Amygdala (tissue), 56 donors: ENCODE measurements at places on chromosomes 4 and X.

DNA sequence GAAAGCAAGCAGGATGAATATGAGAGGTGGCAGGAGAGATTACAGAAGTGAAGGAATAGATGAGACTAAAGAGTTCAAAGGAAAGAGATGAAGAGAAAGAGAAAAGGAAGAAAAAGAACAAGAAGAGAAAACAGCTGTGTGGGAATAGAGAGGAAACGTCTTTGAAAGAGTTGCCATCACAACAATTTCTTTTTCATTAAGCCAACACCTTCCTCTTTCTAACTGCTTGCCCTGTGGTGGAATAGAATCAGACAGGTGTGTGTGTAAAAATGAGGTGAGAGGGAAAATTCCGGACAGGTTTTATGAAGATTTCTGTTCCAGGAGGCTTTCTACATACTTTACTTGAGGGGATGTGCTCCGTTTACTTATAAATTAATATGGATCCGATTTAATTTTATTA lies 28.8 kb downstream of the DTHD1 start:
- DNase-seq = no peak

DNA sequence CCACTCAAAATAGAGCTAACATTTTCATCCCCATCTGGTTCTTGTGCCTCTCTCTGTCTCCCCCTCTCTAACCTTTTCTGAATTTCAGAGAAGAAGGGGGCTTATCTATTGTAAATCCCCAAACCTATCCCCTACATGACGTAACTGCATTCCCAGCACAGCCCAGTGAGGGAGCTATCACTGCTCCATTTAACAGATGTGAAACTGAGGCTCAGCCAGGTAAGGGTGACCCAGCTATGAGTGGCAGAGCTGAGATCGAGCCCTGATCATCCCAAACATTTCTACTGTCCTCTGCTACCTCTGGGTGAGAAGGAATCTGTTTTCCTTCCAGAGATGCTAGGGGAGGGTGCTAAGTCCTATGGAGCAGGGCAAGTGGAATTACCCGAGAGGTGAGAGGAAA lies 107.5 kb downstream of the SLC2A9 start:
- no peak for DNase-seq

DNA sequence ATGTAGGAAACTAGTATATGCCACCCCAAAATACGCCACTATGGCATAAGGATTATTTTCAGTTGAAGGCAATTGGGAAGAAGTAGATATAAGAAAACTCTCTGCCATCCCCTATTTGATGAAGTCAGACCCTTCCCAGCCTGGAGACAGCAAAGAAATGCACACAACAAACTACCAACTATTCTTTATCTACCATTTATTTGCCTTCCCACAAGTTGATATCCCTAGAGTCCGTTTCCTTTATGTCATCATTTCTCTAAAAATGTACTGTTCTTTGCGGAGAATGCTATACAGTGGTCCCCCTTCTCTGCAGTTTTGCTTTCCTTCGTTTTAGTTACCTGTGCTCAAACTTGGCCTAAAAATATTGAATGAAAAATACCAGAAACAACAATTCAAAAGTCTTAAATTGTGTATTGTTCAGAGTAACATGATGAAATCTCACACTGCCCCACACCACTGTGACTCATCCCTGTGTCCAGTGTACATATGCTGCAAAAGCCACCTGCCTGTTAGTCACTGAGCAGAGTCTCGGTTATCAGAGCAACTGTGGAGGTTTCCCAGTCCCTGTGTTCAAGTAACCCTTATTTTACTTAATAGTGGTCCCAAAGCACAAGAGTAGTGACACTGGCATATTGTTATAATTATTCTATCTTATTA lies 152.3 kb downstream of the WDFY3 start:
- DNase-seq = no peak

DNA sequence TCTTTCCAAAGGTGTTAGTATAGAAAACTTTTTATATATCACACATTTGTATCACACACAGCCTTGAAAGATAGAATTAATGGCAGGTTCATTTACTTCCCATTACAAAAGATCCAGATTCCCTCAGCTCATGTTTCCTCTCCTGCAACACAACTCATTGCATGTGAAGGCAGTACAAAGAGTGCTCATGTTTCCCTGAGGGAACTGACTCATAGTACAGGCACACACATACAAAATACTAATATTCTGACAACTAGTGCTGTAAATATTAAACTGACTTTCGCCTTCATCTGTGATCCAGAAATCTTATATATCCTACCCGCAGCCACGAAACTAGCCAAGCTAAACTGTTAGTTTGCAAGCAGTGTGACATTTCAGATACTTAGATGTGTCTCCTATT lies 819.8 kb upstream of the PCDH7 start:
- no peak for DNase-seq

- no peak for DNase-seq
Measured at GRCh38 chr4:16967722-16968121, 69.3 kb upstream of the LDB2 start.

DNA sequence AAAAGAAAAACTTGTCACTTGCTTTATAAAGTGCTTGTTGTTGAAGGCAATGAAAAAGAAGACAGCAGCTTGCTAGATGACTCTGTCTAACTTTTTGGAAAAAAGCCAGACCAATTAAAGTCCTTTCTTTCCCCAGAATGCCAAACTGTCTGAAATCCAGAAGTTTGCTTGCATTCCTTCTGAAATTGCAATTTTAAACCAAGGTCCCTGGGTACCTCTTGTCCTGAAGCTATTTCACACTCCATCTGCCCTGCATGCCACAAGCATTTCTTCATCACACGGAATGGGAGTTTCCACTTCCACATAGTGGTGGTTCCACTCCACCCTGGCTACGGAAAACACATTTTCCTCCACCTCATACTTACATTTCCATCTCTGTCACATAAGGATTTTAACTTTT lies 101.0 kb downstream of the PAPSS1 start:
- DNase-seq = no peak

DNA sequence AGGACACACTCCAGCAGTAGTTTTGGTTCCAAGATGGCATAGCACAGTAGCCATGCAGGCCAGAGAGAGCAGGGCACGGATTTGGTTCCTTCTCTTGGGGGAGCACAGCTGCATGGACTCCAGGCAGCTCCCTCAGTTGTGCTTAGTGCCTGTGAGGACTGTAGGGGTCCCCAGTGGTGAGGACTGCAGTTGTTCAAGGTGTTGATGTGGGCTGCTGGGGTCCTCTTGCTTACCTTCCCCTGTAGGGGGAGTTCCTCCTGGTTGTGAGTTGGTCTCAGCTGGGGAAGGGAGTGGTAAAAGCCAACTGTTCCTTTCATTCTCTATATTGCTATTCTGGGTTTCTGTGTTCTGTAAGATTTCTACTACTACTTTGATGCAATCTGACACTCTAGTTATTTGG lies 606.5 kb downstream of the MAGEB5 start:
- no peak for DNase-seq

- no peak for DNase-seq
Measured at GRCh38 chr4:105936901-105937300, 41.6 kb downstream of the NPNT start.

GRCh38 chrX:19017271-19017670 lies 33.4 kb upstream of the PHKA2 start:
- no peak for DNase-seq

- no peak for DNase-seq
Measured at GRCh38 chr4:57437649-57438048, 327.5 kb upstream of the IGFBP7 start.

GRCh38 chr4:121693886-121694285 lies 2.9 kb downstream of the ANXA5 start:
- DNase-seq = no peak

DNA sequence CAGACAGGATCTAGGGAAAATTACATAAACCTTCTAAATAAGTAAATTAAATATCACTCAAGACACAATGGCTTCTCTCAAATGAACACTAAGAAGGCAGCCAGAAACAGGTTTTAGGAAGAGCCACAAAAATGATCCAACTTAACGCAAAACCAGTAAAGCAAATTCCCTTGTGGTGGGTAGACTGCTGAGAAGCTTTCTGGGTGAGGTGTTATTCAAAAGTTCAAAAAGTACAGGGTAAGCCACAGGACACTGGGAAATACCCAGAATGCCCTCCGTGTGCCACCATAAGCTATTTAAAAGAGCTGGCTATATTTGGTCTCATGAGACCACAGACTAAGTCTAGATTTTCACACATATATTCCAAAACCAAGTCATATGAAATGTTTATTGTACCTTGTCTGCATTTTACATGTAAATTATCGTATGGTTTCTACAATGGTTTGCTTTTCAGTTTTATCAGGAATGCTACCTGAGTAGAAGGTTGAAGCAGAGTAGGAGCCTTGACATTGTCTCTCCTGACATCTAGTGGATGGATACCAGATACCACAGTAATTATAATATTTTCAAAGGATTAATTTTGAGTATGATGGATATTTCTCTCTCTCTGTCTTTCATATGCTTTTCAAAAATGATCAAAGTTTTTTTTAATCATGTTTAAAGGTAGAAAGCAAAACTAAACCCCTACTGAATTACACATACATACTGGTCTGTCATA lies 109.3 kb upstream of the KLHL13 start:
- no peak for DNase-seq

GRCh38 chr4:23290656-23291055 lies 597.9 kb downstream of the GBA3 start:
- DNase-seq = no peak

DNA sequence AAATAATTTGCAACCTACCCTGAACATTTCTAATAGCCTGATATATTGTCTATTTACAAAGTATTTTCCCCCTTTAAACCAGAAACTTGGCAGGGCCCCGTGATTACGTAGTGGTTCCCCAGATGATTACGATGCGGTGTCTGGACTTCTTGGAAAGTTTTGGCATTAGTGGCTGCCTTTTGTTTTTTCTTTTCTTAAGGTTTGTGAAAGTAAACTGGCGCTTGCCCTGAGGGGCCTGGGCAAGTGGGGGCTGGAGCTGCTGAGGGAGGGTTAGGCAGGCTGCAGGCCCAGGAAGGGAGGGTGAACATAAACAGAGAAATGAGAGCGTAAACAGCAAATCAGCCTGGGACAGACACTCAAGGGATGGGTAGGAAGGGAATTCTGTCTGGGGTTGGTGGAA lies 123.6 kb upstream of the MSX1 start:
- no peak for DNase-seq

GRCh38 chrX:3520982-3521381 lies 174.5 kb upstream of the MXRA5 start:
- no peak for DNase-seq

DNA sequence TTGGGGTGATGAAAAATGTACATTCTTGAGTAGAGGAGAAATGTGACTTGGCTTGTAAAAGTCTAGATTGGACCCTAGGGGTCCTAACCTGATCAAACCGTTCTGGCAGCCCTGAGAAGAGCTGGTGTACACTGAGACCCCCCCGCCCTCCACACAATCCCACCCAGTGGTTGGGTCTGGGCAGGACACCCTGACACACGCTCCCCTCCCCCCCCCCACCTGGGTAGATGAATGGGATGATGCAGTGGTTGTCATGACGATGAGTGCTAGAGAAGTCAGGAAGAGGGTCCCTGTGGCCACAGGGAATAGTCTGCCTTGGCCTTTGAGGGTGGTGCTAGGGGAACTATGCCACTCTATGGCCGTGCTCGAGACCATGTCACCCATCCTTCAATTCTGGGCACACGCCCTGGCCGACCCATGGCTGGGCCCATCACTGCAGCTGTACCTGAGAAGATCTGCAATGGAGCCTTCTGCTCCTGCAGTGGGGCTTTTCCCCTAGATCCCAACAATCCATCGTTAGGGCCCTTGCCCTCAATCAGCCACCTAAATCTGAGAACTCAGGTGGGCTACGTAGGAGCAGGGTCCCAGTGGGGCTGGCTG lies 4.4 kb downstream of the CDK16 start:
- DNase-seq = no peak

DNA sequence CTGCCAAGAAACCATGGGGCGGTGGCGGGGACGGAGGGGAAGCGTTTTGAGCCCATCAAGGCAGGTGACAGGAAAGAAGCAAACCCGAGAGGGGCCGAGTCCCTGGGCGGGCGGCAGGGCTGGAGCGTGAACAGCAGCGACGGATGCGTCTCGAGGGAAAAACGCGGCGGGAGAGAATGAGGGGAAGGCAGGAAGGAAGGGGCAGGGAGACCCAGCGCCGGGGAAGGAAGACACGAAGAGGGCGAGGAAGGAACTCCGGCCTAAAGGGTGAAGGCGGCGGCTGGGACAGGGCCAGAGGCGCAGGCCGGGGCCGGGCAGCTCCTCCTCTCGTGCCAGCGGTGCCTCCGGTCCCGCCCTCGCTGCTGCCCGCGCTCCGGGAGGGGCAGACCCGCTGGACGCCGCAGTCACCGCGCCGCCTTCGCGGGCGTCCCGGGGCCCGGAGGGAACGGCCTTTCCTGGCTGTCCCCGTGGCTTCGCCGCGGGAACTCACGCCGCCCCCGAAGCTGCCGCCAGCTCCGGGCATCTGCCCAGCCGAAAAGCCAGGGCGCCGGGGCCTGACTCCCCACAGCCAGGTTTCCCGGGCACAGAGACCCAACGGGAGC lies 751 bp upstream of the RGS12 start:
- DNase-seq = no peak

DNA sequence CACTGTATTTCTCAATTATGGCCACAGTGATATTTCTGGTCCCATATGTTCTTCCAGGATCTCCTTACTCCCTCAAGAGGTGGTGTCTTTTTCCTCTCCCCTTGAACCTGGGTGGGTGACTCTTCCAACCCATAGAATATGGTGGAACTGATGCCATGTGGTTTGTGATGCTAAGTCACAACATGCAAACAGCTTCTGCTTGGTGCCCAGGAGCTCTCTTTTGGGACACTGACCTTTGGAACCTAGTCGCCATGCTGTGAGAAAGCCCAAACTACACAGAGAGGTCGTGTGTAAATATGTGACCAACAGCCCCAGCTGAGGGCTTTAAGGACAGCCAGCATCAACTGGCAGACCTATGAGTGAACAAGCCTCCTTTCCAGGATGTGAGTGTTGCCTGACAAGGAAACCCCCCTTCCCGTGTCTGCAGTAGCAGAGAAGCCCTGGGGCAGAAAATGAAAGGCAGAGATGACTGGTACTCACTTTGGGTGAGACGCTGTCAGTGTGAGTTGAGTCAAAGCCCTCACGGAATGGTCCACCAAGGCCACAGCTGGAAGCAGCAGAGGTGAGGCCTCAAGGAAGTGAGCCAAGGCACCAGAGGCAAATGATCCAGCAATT lies 223.4 kb downstream of the BCOR start:
- DNase-seq = no peak

DNA sequence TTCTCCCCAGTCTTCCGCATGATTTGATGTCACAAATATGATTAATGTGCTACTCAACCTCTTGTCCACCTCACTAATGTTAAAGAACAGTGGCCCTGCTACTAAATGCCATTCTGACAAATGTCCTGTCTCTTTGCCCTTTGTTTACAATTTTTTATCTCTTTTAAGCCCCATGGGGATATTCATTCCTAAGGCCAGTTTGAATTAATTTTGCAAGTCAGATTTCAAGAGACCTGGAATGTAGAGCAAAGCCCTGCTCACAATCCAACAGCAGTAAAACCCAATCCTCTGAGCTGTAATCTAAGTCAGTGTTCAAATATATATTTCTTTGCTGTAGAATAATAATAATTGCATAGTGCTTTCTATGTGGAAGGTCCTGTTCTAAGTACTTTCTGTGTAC lies 81.2 kb downstream of the LDB2 start:
- DNase-seq = no peak

DNA sequence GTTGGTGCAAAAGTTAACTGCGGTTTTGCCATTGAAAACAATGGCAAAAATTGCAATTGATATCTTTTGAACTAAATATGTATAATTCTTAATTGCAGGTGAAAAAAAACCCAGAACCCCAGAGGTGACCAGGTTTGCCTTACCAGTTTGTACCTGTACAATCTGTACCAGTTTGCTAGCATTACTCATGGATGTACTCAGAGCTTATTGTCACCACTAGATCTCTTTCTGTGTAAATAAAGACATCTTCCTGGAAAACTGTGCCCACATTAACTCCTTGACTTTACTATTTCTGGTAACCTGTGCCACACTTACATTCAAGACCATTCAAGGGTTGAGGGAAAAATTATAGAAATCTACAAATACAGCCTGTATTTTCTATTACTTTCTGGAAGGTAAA lies 139.7 kb downstream of the ELOVL6 start:
- DNase-seq = no peak
